ENCODE measurements at places on chromosomes 3 and 15.

DNA sequence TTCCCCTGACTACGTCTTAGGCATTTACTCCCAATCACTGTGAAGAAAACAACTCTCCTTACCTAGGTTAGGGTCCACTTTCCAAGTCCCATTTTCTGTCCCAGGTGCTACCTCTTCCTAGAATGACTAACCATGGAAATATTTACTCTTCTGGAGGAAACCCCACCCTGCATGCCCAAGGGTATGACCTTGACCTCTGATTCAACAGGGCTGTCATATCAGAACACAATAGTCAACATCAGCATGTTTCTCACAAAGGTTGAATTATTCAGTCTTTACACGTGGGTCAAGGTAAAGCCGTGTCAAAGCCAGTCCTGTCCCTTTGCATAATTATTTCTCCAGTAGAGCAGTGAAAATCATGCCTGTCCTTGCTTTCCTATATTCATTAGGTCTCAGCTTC, 4.3 kb upstream of the FRMD5 start:
- DNase-seq, result no peak

- no peak for DNase-seq
These were observed 35.2 kb upstream of the PLSCR5 start for GRCh38 chr3:146640361-146640760.

DNA sequence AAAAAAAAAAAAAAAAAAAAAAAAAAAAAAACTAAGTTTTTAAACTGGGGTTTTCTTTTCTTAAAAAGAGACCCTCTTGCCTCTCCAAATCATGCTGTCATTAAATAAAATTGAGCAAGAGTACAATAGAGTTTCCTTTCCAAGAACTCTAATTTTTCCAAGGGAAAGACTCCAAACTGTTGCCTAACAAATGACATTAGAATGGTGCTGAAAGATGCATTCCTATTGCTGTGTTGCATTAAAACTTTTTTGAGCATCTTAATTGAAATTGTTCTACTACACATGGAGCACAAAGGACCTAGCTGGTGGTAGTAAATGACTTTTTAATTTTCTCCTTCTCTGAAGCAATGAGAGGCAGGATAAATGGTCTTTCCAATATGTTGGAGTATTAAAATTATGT, 469.1 kb upstream of the ARHGEF26 start:
- no peak for DNase-seq

- DNase-seq, result no peak
These were observed 2.3 kb downstream of the MINDY4B start for GRCh38 chr3:150902988-150903387.

- no peak for DNase-seq
These were observed 96.0 kb upstream of the PHLDB2 start for GRCh38 chr3:111763001-111763471.

DNA sequence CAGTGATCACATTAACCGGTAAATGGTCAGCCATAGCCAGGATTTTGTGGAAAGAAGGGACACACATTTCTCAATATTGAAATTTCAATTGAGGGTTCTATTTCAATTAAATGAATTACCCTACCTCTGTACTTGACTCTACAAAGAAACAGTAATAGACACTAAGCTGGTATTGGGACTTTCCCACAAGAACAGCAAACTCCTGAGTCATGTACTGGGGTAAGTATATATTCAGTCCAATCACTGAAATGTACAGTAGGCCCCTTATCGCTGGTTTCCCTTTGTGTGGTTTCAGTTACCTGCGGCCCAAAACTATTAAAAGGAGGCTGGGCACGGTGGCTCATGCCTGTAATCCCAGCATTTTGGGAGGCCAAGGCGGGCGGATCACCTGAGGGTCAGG, 17.6 kb downstream of the ASB14 start:
- DNase-seq, result no peak

Measured in anterior cingulate cortex (tissue), 58 donors.